ENCODE measurements at places on chromosomes 5 and 9. TPM values are rescaled to one million over a fixed set of nuclear protein-coding genes. Genes with fewer than 3 reads are reported as not detected.
A peak's percentile ranks its signal among the peaks of the same experiment; 100 is the strongest.

- DNase-seq, result no peak
Observed at GRCh38 chr5:9140711-9141110, 405.2 kb downstream of the SEMA5A start.

- no peak for DNase-seq
Observed at GRCh38 chr5:935510-936084, 42.9 kb downstream of the TRIP13 start.

- no peak for DNase-seq
Observed at GRCh38 chr5:147670815-147671214, 111.7 kb downstream of the JAKMIP2 start.

- DNase-seq, result no peak
Observed at GRCh38 chr5:96718635-96719077, 56.5 kb downstream of the CAST start.

- DNase-seq, result no peak
Observed at GRCh38 chr5:80853413-80853812, 106.8 kb upstream of the RASGRF2 start.

GRCh38 chr5:128537221-128537999 lies 635 bp downstream of the FBN2 start:
- no peak for DNase-seq

GRCh38 chr5:150520747-150521521 lies 13.0 kb downstream of the NDST1 start:
- DNase-seq, result no peak

DNA sequence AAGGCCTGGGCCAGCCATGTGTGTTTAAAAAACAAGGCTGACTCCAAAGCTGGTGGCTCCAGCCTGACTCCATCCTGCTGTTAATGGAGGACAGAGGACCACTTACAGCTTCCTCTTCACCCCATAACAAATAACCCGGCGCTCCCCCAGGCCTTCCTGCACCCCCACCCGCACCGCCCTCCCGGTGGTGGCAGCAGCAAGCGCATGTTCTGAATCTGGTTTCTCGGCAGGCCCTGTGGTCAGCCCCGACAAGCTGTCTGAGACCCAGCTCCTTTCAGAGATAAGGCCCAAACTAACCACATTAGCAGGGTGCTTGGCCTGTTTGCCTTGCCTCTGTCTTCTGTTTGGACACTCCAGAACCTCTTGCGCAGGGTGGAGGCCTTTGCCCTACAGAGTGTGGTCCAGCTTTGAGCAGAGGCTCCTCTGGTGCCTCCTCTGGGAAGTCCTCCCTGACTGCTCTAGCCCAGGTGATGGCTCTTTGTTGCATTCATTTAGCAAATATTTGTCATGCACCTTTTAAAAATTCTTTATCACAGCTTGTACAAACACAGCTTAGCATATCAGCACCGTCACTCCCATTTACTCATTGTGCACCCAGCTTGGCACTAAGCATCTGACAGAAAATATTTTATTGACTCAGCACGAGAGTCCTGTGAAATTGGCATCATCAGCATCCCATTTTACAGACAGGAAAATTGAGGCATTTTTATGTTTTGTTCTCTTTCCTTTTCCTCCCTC lies 78.4 kb downstream of the NDFIP1 start:
- no peak for DNase-seq

- no peak for DNase-seq
Observed at GRCh38 chr5:110050640-110051345, 361.1 kb downstream of the MAN2A1 start.

- no peak for DNase-seq
Observed at GRCh38 chr9:14289916-14290315, 24.0 kb downstream of the NFIB start.

DNA sequence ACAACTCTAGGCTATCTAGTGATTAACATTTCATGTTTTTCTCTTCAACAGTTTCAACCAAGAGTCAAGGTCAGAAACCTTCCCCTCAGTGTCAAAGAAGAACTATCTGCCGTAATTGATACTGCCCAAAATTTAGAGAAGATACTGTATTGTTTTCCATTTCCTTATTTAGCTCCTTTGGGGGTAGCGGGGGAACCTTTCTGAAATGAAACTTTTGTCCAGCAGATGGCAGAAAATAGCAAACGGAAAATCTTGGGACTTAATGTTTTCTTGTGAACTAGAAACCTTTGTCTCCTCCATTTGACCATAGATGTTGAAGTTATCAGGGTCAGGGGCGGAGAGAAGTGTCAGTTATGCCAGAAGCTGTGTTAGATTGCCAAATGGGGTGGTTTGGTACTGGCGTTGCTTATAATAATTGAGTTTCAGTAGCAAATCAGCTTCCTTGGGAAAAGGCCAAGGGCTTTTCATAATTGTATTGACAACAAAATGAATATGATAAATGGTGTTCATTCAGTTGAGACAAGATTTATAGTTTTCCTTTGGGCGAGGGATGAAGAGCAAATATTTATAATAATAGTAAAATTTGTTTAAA lies 101.7 kb upstream of the TLX3 start:
- peak; percentile 55 for DNase-seq

DNA sequence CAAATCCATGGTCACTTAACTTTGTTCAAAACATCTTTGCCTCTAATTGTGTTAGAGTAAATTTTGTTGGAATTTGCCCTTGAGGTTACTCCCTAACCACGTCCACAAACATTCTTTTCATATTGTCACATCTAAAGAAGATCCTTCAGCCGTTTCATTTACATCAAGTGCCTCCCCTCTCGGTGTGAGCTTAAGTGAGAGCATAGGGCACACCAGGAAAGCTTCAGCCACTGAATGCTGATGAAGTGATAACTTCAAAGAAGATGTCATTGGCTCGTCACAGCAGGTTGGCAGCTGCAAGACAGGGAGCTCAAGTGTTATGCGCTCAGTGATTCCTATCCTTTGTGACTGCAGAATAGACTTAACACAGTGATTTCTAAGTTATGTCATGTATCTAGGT lies 49.6 kb upstream of the ADAMTS19 start:
- DNase-seq, result no peak

- DNase-seq, result peak; percentile 19
Observed at GRCh38 chr5:13250464-13251291, 693.8 kb downstream of the DNAH5 start.

DNA sequence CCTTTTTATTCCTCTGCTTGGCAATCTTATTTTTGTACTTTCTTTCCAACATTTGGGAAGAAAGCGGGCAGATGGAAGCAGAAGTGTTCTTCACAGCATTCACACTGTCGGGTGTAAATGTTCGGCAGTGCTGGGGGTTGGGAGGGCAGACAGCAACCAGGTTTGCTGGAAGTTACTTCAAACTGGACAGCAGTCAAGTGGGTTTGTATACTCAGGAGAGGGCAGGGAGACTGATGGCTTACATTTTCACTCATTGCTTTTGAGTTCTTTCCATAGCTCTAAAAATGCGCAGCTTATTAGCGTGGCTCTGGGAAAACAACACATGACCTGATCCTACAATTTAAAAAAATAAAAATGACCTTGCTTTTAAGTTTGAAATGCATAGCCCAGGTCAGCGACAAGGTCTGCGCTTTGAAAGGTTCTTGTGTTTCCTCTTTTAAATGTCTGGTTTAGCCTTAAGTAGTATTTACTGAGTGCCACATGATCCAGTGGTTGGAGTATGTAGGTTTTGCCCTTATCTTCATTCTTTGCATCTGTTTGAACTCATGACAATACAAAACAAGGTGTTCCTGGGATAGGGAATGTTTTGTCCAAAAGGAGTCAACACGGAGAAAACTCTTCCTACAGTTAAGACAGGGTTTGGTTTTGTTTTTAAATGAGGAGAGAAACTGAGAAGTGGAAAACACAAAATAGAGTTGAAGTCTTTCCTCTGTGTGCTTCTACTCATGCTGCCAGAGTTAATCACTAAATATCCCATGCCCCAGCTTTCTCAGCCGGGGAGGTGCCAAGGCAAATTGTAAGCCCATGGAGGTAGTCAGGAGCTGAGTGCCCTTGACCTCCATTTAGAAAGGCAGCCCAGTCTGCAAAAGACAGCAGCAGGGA lies 132.7 kb upstream of the DMRT1 start:
- no peak for DNase-seq

DNA sequence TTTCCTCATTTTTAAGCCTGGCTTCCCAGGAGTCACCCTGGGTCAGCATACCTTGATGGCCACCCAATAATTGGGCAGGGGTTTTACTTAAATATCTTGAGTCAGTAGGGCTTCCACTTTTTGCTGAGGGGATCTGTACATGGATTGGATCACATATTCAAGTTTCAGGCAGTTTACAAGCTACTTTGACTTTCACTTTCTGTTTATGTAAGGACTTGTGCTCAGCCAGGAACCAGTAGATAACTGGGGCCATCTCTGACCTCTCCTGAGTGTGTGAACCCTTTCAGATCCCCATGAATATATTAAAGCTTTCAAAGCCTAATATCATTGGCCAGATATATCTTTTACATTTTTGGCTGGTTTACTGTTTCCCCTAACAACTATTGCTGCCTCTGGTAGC lies 45.1 kb downstream of the SLCO6A1 start:
- DNase-seq, result no peak

DNA sequence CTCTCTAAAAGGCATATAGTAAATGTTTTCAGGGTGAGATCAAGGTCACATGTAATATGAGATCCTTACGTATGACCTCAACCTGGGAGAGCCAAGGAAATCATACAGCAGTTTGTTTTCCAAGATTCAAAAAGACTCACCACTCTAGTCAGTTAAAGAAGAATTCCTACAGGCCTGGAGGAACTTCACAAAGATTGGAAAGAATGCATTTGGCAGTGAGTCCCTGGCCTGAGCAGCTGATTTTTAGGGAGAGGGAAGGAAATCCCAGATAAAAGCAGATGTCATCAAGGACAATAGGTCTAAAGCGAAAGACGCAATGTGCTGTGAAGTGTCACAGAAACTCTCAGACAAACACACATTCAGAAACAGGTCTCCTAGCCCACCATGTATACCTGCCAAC lies 424.0 kb upstream of the ZNF462 start:
- DNase-seq, result no peak

DNA sequence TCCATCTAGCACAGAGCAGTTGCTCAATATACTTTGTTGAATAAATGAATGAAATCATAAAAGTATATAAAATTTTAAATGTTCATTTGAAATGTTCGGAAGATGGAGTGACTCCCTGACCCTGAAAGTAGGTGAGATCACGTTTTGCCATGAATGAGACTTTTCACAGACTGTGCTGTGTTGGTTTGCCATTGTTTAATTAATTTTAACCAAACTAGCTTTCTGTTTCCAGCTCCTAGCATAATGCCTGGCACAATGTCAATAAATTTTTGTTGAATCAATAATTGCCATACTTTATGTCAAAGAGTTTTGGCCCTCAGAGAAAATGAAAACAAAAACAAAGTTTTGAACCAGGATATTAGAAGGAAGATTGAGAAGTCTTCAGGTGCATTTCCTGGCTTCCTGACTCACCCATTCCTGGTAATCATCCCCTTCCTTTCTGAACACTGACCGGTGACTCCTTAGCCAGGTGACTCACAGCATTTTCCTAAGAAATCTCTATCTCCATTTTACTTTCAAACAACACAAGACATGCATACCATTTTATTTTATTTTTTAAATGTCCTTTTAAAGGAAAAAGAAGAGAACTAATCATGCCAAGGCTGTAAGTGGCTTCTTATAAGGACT lies 15.1 kb downstream of the SLC28A3 start:
- no peak for DNase-seq

DNA sequence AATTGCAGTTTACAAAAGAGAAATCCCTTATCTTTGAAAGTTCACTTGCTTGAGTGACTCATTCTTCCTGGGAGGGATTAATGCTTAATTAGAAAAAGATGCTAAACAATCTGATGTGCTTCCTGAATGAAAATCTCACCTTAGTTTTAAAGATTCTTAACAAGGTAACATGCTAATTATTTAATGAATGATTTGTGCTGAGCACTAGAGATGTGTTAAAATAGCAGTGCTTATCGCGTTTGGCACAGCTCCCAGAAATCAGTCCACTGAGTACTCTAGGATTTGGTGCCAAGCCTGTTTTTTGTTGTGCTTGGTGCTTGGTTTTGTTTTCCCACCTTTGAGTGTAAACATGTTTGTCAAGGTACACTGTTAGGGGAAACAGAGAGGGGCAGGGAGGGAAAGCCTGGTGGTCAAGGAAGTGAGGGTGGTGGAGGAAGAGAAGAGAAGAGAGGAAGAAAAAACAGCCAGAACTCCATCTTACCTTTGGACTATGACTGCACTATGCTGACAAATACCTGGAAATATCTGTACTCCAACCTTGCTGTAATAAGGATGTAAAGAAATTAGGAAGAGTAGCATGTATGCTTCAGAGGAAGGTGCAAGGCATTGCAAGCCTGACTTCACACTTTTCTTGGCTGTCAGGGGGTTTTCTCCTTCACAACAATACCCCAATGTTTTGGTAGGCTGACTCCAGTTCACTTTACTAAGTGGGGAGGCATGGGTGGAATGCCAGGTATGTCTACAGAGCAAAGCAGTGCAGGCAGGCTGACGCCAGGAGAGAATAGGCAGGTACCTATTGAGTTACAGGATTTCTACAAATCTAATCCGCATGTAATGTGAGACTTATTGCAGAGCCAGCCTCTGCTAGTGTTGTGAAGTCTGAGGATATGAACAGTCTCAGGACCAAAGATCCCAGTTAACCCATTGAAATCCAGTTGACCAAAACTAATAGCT lies 157.2 kb upstream of the ISL1 start:
- no peak for DNase-seq

Gene FSD1L
- 6.2 TPM for total RNA-seq

Gene SLC34A3
- total RNA-seq, result not detected

Gene OTP
- total RNA-seq, result not detected

Gene RLN2
- total RNA-seq, result not detected

Gene SLC4A9
- not detected for total RNA-seq

Gene TLX3
- total RNA-seq, result not detected
